ENCODE measurements at places on chromosomes 6 and 20. TPM values are rescaled to one million over a fixed set of nuclear protein-coding genes. Genes with fewer than 3 reads are reported as not detected.

DNA sequence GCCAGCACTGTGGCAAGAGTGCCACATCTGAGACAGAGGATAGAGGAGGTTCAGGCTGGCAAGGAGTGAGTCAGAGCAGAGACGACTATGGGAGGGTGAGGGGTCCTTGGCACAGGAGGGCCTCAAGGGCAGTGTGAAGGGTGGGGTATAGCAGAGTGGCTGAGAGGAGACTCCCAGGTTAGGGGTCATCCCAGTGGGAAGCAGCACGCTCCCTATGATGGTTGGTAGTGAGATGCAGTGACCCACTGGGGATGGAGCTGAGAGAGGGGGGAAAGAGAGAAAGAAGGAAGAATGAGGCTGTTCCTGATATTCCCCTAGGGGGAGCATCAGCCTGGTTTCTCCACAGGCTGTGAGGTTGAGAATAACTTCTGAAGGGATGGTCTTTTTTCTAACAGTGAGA is 97.3 kb downstream of the INSM1 start:
- DNase-seq, result peak; percentile 33

DNA sequence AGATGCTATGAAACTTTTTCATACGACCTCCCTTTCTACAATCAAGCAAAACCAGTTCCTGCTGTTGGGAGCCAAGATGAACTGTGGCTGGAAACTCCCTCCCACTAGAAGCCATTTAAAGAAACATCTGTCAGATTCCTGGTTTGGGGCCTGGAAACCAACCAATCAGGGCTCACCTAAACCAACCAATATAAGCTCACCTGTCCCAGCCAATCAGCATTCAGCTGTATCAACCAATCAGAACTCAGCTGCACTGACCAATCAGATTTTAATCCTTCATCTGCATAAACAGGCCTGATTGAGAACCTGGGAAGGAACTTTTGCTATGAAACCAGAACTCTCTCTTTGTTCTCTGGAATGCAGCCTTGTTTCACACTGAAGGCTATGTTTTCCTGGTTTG is 42.4 kb downstream of the SNX14 start:
- DNase-seq, result peak; percentile 15

The ELOVL4 gene
- total RNA-seq, result 2.4 TPM

DNA sequence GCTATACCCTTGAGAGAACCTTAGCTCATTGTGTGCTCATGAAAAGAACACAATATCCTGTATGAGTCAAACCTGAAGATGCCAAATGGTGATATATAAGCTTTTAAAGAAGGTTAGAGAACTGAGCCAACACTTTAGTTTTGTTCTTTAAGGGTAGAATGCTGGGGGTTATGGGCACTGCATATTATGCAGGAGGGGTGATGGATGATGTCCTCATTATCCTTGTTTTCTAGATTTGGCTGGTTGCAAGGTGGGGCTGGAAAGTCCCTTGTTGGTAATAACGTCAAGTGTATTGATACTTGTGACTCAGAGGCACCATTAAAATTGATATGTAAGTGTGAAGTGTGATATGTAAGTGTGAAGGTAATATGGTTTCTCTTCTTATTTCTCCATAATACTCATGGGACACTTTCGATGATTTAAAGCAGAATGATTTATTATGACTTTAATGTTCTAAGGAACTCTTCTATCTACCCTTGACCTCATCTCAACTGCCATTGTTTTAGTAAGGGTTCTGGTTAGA is 113.7 kb upstream of the DTNBP1 start:
- DNase-seq, result no peak

DNA sequence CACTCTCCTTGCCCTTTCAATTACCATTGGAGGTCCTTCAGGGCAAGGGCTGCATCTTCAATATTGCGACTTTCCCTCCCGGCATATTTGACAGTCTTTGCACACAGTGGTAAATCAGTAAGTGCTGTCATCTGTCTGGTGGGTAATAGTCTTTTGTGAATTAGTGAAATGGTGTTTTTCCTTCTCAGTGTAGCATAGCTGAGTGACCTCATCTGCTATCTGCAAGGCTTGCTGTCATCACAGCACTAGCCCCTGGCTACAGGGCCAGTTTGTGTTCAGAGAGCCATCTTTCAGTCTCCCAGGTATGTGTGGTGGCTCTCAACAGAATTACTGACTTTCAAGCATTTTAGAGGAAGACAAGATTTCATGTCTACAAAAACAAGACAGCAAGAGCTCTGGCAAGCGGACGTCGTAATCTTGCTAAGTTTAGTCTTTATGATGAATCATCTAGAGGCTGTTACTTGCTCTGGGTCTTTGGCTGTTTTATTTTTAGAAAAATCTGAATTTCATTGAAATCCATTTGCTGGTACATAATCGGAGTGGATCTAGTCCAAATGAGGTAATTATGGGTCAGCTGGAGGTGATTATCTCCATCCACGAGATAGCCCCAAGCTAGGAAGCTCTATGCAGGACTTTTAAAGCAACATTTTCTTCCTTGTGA is 528.9 kb downstream of the EPM2A start:
- peak; percentile 83 for DNase-seq

DNA sequence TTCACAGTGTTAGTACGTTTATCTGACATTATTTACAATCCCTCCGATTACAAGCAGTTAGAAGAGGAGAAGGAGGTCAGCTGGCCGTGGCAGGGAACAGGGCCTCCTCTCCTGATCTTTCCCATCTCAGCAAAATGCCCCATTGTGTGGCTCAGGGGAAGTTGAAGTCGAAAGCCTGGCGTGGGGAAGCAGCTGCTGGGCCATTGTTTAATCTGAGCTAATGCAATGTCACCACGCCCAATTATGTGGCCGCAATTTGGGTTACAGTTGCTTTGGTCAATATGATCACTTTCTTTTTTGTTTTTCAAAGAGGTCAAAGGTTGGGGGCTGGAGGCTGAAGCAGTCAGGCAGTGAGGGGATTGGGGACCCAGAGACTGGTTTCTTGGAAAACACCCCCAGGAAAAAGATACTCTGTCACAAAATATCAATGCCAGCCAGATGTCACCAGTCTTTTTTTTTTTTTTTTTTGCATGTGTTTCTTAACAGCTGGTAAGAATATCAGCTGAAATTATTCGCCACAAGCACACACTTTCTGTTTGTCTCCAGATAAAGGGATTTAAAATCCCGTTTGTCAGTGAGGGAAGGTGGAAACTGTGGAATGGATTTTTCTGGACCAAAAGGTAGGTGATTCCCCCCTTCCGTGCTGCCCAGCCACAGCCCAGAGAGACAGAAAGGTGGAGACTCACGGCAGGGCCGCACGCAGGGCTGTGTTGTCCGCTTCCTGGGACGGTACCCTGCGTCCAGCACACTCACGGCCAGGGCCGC is 24.6 kb downstream of the DLL1 start:
- DNase-seq, result no peak

The MYL9 gene
- 29.0 TPM for total RNA-seq

GRCh38 chr6:23584134-23584763 is 541.8 kb upstream of the NRSN1 start:
- DNase-seq, result peak; percentile 30

DNA sequence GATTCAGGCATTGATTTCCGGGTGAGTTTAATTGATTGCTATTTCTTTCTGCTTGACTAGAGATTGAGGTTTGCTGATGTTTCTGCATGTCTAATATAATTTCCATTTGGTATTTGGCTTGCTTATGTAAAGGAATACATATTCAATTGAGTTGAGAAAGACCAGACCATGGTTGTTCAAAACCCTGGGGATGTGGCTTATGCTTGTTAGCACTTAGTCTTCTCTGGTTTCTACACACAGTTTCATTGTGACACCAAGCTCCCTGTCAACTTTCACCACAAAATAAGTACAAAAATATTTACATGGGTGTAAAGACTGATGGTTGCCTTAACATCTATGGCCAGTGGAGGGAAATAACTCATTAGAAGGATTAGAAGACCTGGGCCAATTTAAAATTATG is 209.6 kb downstream of the CDH26 start:
- no peak for DNase-seq

The BPIFB1 gene
- total RNA-seq, result not detected

DNA sequence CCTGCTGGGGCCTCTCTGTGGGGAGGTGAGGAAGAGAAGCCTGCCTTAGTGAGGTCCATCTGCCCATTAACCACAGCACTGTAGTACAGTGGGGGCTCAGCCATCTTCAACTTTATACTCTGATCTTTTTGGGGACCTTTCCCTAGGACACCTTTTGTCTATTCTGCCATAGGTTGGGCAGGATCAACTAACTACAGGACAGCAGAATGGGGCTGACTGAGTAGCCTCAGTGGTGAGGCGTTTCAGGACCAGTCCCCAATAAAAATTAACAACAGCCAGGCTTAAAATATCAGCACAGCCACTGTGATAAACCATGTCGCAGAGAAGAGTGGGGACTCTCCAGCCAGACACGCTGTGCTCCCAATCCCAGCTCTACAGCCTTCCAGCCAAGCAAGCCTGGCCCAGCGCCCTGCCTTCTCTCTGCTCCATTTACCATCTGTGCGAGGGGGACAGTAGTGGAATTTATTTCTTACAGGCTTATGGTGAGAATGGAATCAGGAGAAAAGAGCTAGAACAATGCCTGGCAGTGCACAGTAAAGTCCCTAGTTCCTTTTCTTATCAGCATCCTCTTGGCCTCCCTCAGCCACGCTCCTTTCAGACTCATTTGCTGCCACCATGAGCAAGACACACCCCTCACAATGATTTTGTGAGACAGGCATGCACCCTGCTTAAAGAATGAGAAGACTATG is 75.5 kb downstream of the SLC22A23 start:
- DNase-seq, result no peak

DNA sequence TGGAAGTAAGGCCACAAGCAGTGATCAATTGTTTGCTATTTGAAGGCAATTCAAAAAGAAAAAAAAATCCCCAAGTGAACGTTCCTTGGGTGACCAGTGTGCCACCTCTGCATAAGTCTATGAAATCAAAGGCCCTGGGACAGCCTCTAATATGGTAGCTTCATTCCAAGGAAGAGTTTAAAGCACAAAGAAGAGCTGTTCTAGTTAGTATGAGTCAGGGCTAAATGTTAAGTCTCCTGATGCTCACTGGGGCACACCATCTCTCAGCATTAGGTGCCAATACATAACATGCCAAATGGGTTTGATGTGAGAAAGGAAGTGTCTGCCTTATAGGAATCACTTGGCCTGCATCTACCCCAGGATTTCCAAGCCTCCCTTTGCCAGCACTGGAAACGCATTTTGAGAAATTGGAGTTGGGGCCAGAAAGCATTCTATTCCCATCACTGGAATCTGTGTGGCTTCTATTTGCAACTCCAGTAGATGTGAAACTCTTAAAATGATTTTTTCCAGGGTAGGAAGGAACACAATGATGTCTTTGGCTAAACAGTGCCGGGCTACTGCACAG is 13.0 kb downstream of the UNC5CL start:
- peak; percentile 18 for DNase-seq

GRCh38 chr6:13764996-13765395 is 49.4 kb downstream of the MCUR1 start:
- DNase-seq, result no peak

DNA sequence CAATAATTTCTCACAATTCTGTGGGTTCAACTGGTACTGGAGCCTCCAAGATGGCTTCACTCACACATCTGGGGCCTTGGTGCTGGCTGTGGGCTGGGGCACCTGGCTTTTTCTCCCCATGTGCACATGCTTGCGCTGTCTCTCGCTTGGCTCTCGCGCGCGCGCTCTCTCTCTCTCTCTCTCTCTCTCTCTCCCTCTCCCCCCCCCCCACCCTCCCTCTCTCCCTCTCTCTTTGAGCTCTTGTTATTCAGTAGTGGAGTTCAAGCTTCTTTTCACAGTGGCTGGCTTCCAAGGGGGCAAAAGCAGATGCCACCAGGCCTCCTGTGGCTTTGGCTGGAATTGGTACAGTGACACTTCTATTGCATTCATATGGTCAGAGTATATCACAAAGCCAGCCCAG is 10.8 kb upstream of the TBCC start:
- DNase-seq, result no peak

DNA sequence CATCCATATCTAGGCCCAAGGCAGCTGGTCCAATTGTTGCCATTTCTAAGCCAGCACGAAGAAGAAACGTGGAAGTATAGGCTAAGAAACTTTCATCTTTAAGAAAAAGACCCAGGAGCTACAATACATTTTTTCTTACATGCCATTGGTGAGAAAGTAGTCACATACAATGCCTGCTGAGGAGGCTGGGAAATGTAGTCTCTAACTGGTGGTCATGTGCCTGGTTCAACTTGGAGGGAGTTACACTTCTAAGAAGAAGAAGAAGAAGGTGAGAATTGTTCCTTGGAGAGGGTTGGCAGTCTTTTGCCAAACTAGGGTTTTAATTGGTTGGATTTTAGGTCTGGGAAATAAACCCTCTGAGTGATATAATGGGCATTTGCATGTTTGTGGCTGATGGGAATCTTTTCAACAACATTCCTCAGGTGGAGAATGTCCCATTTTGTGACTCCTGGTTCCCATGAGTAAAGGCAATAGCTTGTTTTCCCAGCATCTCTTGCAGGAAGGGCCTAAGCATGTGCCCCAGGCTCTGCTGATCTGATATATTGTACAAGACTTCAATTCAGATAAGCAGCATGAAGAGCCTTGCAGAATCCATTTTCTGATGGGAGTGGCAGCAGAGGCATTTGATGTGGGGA is 47.0 kb upstream of the PREP start:
- peak; percentile 83 for DNase-seq

DNA sequence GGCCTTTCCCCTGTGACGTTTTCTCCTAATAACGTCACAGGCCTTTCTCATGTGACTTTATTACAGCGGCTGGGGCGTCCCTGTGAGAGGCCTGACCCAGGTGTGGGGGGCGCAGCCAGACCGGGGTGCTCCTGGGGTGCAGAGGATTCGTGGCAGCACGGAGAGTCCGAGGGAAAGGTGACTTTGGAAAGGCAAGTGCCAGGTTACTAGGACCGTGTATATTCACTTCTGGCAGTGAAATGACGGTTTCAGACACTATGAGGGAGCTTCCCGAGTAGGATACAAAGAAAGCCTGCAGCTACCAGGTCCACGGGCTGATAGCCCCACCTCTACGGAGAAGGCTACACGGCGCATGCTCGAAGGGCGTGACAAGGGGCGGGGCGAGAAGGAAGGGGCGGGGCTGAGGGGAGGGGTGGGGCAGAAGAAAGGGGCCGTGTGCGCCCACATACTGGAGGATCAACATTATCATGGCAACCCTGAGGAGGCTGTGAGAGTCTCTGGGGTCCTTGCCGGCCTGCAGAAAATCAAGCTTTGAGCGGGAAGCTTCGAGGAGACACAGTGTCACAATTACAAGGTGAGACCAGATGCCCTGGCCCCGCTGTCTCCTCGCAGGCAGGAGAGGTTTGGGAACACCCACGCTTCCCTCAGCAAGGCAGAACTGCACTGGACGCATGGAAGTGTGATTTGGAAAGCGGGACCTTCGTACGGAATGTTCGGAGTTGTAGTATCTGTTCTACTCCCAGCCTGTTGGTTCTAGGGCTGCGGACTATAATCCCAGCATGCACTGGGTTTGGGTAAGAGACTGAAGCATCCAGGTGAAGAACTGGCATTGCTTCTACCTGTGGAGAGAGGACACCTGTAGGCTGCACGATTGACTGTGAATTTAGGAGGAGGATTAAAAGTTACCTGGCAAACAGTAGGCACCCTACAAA is 54.4 kb upstream of the ZNF337 start:
- DNase-seq, result no peak

DNA sequence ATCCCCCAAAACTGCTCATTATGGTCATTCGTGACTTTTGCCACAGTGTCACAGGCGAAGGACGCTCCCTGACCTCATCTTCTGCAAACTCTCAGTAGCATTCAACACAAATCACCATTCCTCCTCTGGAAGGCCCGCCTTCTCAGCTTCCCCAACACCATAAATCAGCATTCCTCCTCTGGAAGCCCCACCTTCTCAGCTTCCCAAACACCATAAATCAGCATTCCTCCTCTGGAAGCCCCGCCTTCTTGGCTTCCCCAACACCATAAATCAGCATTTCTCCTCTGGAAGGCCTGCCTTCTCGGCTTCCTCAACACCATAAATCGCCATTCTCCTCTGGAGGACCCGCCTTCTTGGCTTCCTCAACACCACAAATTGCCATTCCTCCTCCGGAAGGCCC is 288.0 kb upstream of the AGPAT4 start:
- no peak for DNase-seq

All from M059J (cell line).